Nephron progenitor cell (in vitro differentiated cells): ENCODE measurements at places on chromosomes 2 and 18.

- DNase-seq: no peak
Measured at GRCh38 chr2:183678908-183679307, 554.7 kb downstream of the NUP35 start.

- no peak for DNase-seq
Measured at GRCh38 chr2:85772841-85773491, 19.2 kb downstream of the ATOH8 start.

- DNase-seq: no peak
Measured at GRCh38 chr2:113679457-113679856, 52.4 kb downstream of the RABL2A start.

GRCh38 chr18:44938720-44939665 is 258.3 kb downstream of the SETBP1 start:
- no peak for DNase-seq

DNA sequence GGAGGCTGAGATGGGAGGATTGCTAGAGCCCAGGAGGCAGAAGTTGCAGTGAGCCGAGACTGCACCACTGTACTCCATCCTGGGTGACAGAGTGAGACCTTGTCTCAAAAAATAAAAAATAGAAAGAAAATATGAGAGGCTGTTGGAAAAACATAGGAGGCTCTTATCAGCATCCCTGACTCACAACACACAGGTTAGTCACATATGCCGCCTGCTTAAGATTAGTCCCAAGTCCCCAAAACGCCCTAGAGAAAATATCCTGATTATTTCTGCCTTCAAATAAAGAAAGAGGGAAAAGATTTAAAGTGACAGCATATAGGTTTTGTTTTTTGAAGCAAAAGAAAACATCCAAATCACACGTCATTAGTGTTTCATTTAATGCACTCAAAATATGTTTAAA is 29.8 kb upstream of the GALM start:
- DNase-seq: no peak

DNA sequence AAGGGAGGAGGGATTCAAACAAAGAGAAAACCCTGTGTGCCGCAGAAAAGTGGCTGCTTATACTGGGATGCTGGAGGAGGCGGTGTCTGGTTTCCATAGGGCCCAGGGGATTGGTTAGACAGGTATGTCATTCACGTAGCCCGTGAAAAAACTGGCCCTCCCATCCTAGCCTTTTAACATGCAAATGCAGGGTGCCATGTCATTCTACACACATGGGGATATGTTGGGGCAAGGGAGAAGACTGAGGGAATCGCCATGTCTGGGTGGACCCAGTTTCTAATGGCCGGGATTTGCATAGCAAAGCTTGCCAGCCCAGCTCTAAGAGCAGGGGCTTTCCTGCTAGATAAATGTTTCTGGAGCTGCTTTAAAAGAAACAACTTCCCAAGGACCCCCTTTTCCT is 8.2 kb upstream of the RNU2-63P start:
- DNase-seq: peak; percentile 28

- no peak for DNase-seq
Measured at GRCh38 chr2:105324732-105325131, 4.8 kb downstream of the TGFBRAP1 start.

GRCh38 chr2:166343467-166343866 is 32.3 kb downstream of the SCN9A start:
- peak; percentile 12 for DNase-seq

DNA sequence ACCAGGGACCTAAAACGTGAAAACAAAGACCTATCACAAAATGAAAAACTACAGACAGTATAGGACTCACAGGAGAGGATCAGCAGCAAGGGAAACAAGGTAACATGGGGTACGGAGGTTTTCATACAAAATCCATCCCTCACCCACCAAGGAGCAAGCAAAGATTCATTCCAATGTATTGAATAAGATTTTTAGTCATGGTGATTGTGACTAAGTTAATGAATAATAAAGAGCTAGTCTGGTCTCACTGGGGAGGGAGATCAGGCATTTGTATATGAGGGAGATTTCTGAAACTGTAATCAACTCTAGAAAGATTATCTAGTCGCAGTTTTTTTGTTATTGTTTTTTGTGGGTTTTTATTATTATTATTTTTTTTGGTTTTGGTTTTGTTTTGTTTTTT is 336.5 kb upstream of the MMADHC start:
- no peak for DNase-seq

DNA sequence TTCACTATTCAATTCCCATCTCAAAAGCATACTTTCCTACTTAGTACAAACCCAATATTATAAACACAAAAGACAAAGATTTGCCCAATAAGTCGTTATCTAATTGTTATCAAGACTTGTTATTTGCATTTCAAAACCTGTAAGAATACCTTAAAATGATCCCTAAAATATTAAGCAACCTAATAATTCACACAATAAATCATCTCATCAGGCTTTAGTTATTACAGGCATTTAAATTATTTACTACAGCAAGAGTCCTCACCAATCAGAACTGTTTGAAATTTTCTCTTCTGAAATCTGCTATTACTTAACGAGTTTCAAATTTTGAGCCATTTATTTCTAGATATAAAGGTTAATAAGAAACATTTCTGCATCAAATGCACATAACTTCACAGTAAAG is 1.6 kb downstream of the CCDC88A start:
- DNase-seq: no peak

DNA sequence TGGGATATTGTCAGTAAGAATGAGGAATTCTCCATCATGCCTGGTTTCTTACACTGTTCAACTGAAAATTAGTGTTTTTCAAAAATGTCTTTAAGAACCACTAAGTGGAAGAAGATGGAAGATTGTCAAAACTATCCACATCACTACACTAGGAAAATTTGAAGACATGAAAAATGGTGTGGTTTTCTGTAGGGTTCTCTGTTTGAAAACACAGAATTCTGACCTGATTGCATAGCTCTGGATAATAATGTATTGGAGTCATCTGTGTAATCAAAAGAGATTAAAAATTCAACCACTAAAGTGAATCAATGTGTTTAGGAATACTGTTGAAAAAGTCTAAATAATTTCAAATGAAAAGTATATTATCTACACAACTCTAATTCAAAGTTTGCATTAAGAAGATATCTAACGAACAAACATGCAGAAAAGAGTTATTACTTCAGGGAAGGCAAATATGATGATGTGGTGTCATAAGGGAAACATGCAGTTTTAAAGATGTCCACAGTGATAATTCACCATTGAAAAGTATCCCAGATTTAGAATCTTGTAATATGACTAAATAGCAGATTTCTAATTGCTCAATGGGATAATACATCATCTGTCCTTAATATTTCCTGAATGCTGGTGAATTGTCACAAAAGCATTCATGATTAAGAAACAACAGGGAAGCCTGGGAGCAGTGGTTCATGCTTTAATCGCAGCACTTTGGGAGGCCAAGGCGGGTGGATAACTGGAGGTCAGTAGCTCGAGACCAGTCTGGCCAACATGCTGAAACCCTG is 116.9 kb downstream of the ERBB4 start:
- DNase-seq: no peak

DNA sequence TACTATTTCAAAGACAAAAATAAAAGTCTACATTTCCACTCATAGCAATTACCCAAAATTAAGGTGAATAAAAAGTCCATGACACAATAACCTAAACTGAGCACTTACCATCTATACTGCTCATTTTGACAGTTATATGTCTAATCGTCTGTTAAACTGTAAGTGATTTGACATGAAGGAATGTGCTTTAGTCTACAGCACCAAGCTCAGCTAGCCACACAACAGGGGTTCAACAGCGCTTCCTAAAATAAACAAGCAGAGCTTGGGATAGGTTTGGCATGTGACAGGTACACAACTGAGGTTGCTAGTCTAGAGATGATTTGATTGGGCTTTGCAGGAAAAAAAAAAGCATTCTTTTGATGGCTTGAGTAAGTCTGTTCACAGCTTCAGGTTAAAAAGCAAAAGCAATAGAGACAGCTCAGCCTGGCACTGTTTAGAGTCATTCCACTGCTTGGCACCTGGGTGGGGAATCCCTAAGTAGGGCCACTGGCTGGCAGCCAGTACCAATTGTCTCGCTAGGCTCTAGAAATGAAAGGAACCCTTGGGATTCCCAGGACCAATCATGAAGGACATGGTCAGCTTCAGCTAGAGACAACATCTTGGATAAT is 78.6 kb downstream of the BARD1 start:
- no peak for DNase-seq

GRCh38 chr2:21268878-21269224 is 145.1 kb downstream of the TDRD15 start:
- DNase-seq: no peak

- no peak for DNase-seq
Measured at GRCh38 chr18:52287151-52287550, 52.8 kb upstream of the DCC start.

DNA sequence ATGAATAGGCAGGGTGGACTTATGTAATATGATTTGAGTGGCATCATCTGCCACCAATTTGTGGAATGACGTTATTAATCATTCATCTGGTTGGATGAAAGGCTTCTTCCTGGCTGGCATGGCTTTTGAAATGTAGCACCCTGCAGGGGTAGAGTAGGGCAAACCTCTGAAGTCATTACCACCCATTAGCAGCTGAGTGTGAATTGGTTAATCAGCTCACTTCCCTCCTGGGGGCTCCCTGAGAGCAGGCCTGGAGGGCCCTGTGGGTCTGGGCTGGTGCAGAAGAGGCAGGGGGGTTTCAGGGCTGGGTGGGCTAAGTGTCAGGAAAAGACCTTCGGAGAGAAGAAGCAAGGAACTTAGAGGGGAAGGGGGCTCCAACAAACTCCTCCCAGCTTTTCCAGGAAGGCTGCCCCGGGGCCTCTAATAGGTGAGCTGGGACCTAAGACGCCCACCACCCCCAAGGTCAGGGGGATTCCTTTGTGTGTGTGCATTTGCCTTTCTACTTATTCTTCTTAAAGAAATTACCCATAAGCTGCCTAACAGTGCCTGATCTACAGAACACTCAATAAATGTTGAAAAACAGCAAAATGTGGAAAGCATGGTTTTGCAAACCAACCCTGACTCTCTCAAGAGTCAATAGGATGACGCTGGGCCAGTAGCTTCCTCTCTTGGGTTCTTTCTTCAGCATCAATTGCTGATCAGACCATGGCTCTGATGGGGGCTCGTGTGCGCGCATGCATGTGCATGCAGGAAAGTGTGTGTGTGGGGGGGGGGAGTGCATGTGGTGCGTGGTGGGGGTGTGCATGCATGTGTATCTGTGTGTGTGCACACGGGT is 49.7 kb upstream of the ZNF516 start:
- DNase-seq: no peak

DNA sequence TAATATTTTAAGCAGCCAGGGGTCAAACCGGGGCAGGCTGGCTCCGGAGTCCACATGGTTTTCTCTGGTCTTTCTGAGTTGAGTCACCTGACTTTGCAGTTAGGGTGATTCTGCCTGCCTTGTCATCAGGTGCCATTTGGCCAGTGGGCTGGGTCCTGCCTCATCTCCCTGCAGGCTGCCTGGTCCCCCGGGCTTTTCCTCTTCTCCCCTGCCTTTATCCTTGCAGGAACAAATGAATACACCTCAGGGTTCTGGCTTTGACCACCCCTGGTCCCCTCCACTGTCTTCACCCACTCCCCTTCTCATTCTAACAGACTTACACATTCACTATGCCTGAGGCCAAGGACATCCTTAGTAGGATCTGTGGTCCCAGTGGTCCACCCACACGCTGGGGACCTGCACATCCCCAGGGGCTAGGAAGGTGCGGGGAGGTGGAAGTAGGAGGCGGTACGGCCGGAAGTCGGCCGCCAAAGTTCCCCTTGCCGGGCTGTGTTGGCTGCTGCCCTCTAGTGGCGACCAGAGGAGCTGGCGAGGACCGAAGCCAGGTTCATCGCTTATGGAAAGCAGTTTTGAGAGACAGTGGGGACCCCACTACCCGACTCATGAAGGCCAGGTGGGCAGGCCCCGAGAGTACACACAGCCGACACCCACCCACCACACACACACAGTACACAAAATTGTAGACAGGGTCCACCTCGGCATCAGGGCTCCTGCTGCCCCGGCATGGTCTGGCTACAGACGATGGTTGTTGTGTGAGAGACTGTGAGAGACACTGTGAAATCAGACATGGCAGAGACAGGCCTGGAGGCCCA is 6.3 kb upstream of the TEX261 start:
- peak; percentile 71 for DNase-seq

- DNase-seq: no peak
Measured at GRCh38 chr2:230677201-230677946, 35.3 kb upstream of the CAB39 start.

DNA sequence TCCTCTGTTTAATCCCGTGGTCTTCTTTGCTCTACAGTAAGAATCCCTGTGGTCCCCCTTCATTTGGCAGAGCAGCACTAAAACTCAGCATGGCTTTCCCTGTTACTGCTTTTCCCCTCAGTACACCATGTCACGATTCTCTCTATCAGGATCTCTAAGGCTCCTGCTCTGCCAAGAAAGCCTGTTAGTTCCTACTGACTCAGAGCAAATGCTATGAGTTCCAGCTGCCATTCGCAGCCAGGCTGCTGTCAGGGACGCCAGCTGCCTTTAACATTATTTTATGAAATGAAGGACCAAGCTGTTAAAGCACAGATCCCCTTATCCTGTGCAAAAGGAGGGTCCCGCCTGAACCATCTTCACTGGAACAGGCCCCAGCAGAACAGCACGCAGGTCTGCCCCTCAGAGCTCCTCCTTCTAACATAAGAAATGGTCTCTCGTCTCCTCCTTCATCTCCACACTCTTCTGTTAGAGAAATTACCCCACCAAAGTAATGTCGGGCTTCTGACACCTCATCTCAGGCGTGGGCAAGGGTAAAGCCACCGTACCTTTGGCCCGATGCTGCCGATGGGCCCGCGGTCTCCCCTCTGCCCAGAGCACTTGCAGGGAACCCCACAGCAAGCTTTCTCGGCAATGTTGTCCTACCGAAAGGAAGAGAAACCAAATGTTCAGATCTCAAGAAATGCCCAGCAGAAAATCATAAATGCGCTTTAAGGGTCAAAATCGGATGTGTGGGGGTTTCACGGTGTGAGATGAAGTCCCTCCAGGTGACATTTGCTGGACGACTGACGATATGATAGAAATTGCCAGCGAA is 52.6 kb downstream of the COL6A3 start:
- no peak for DNase-seq

DNA sequence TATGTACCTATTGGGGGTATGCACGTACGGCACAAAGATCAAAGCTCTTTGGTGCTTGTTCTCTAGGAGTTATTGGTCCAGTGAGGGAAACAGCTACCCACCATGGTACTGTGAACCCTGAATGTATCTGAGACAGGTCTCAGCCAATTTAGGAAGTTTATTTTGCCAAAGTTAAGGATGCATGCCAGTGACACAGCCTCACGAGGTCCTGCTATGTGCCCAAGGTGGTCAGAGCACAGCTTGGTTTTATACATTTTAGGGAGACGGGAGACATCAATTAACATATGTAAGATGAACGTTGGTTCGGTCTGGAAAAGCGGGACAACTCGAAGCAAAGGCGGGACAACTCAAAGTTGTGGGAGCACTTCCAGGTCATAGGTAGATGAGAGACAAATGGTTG is 75.8 kb downstream of the SOWAHC start:
- no peak for DNase-seq

GRCh38 chr2:204670124-204670523 is 124.8 kb downstream of the PARD3B start:
- DNase-seq: no peak

DNA sequence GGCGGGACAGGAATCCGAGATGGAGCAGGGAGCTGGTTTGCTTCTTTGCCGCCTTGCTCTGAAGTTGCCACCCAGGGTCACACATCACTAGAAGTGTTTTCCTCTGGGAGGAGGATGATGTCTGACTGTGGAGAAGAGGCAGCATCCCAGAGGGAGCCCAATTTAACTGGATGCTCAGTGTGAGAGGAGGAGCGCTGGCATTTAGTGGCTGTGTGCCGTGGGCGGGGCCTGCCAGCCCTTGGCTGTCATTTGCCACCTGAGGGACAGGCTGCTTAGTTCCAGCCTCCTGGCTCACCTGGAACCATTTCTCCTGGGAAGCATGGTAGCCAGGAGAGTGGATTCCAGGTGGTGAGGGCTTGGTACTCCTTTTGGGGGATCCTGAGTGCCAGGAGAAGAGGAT is 9.6 kb downstream of the B3GNT2 start:
- DNase-seq: no peak
